ENCODE measurements at places on chromosomes 2 and 18. TPM values are rescaled to one million over a fixed set of nuclear protein-coding genes. Genes with fewer than 3 reads are reported as not detected.

The CHST10 gene
- total RNA-seq: not detected

The NAT8 gene
- total RNA-seq: not detected

The DNMT3A gene
- total RNA-seq: 21.6 TPM

The DNER gene
- total RNA-seq: 2.3 TPM

The WNT6 gene
- total RNA-seq: not detected

DNA sequence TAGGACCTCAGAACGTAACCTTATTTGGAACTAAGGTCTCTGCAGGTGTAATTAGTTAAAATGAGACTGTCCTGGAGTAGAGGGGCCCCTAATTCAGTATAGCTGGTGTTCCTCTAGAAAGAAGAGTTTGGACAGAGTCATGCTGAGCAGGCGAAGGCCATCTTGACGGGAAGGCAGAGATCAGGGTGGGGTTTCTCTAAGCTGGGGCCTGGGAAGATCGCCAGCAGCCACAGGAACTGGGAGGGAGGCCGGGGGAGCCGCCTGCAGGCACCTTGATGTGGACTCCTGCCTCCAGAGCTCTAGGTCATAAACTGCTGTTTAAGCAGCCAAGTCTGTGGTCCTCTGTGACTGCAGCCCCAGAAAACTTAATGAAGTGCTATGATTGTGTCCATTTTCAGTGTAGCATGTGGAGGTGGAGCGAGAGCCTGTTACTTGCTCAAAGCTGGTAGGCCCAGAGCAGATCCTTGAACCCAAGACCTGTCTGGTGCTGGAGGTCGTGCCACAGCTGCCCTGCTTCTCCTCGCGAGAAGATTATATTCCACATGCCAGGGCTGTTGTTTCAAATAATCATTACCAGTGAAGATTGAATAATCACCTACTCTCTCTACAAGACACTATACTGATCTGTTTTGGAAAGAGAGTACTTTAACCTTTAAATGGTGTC is 105.7 kb downstream of the TPO start:
- H3K4me1 ChIP-seq: no peaks in the 10 kb centered on the region
- no peaks in the 10 kb centered on the region for H3K27me3 ChIP-seq
- no peaks in the 10 kb centered on the region for H3K36me3 ChIP-seq
- no peak overlapping the region for H3K27ac ChIP-seq

DNA sequence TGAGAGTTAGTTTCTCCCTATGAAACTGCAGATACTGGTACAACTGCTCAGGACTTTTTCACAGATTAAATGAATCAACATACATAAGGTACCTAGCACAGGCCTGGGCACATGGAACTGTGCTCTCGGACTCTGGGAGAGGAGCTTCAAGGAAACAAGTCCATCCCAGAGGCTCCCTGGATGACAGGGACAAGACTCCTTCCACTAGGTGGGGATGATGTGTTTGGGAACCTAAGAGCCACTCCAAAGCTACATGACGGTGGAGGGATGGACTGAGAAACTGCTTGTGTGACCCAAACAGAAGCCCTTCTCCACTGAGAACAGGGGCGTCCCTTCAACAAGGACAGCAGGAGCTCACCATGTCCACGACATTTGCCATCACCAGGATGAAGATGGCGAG is 37.1 kb downstream of the CENPO start:
- no peak for DNase-seq
- H3K27me3 ChIP-seq: no peaks in the 10 kb centered on the region
- peaks cover 10% of the 10 kb centered on the region for H3K4me1 ChIP-seq
- H3K27ac ChIP-seq: no peak overlapping the region
- H3K36me3 ChIP-seq: peaks cover 21% of the 10 kb centered on the region

DNA sequence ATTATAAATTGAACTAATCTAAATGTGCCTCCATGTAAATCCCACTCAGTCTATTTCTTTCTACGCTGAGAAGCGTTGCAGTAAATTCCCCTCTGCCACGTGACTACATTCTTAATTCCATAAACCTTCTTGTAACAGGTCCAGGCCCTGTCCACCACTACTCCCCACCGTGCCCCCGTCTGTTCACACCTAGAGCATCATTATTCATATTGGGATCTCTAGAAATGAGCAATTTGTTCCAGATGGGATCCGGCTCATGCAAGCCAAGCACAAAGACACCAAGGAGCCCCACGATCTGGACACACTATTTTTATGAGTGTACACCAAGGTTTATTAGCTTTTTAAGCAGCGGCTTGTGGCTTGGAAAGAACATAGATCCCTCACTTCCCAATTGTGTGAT is 38.2 kb downstream of the BOLA3 start:
- H3K4me1 ChIP-seq: no peaks in the 10 kb centered on the region
- DNase-seq: no peak
- no peak overlapping the region for H3K27ac ChIP-seq
- H3K36me3 ChIP-seq: peaks cover 2% of the 10 kb centered on the region

GRCh38 chr2:102025016-102025501 is 33.3 kb downstream of the IL1R2 start:
- peak overlapping the region; percentile 78 for H3K27ac ChIP-seq
- H3K4me3 ChIP-seq: no peak overlapping the region
- peaks cover 42% of the 10 kb centered on the region for H3K4me1 ChIP-seq
- no peaks in the 10 kb centered on the region for H3K27me3 ChIP-seq
- DNase-seq: no peak

DNA sequence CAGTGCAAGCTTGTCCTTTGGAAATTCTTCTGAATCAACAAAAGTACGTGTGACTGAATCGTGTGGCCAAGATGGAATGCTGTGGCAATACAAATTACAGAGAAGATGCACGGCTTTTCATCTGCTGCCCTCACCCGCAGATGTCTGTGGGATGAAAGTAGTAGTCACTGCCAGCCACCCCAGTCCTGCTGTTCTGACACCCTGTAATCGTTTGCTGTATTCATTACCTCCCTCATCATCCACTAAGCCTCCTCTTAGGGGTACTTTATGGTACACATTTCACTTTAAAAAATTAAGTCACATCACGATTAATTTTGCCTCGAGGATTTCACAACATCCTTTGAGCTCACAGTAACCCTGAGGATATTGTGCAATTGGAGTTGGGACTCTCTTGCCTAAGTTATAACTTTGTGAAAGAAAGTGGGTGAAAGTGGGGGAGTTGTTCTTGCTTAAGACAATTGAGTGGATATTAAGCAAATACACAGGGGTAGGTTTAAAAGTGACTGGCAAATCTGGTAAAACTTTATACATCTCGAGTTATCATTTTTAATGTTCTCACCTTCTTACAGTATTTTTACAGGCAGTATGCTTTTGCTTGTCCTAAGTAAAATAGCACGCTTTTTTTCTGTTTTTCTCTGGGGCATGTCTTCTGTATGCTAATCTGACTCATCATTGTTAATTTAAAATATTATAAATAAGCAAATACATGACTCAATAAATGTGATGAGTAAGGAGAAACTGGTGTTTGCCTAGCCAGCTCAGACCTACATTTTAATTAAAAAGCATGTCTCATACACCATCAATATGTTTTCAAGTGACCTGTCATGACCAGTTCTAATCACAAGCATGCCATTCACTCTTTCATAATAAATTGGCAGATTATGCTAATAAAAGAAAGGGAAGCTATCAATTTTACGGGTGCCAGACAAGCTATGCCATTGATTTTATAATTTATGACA is 680.9 kb downstream of the IRS1 start:
- no peaks in the 10 kb centered on the region for H3K27me3 ChIP-seq
- H3K36me3 ChIP-seq: no peaks in the 10 kb centered on the region
- no peaks in the 10 kb centered on the region for H3K4me1 ChIP-seq
- DNase-seq: no peak
- H3K4me3 ChIP-seq: no peak overlapping the region
- peak overlapping the region; percentile 59 for H3K27ac ChIP-seq

DNA sequence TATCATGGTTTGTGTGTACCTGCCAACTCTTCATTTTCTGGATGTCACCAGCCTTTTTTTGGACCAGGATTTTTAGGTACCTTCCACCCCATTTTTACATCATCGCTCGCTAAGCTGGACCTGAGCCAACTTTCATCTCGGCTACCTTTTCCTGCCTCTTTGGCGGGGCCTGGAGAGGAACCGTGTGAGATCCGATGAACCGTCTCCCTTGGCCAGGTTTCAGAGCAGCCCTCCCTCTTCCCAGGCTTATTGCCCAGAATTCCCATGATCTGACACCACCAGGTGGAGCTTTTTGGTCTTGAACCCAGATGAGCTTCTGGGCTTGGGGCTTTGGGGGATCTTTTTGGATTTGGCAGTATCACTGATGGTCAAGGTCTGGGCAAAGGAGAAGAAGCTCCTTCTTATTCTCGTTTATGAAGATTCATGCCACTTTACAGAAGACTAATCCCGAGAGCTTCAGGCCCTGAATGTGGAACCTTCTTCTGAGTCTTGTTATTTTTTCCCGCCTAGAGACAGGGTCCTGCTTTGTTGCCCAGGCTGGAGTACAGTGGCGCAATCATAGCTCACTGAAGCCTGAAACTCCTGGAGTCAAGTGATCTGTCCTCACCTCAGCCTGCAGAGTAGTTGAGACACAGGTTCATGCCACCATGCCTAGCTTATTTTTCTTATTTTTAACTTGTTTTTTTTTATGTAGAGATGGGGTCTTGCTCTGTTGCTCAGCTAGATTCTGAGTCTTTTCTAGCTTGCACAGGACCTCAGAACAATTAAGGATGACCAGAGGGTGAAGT is 50.4 kb downstream of the GATA6 start:
- H3K36me3 ChIP-seq: no peaks in the 10 kb centered on the region
- H3K4me1 ChIP-seq: no peaks in the 10 kb centered on the region
- H3K27me3 ChIP-seq: no peaks in the 10 kb centered on the region
- H3K27ac ChIP-seq: no peak overlapping the region
- DNase-seq: no peak
- no peak overlapping the region for H3K4me3 ChIP-seq

GRCh38 chr2:187547353-187547979 is 6.8 kb downstream of the TFPI start:
- H3K27me3 ChIP-seq: no peaks in the 10 kb centered on the region
- H3K27ac ChIP-seq: peak overlapping the region; percentile 32
- peaks cover 7% of the 10 kb centered on the region for H3K4me1 ChIP-seq
- H3K4me3 ChIP-seq: no peak overlapping the region
- peak; percentile 75 for DNase-seq
- no peaks in the 10 kb centered on the region for H3K36me3 ChIP-seq

- H3K4me3 ChIP-seq: no peak overlapping the region
- H3K36me3 ChIP-seq: no peaks in the 10 kb centered on the region
- no peaks in the 10 kb centered on the region for H3K27me3 ChIP-seq
These were observed 24.6 kb downstream of the AQP12A start for GRCh38 chr2:240716130-240716798.

DNA sequence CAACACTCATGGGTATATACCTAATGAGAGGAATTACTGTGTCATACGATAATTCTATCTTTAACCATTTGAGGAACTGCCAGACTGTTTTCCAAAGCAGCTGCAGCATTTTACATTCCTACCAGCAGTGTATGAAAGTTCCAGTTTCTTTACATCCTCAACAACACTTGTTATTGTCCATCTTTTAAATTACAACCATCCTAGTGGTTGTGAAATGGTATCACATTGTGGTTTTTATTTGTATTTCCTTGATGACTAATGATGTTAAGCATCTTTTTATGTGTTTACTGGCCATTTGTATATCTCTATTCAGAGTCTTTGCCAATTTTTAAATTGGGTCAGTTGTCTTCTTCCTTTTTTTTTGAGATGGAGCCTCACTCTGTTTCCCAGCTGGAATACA is 4.0 kb upstream of the CKAP2L start:
- no peaks in the 10 kb centered on the region for H3K27me3 ChIP-seq
- H3K4me3 ChIP-seq: no peak overlapping the region
- no peaks in the 10 kb centered on the region for H3K36me3 ChIP-seq
- DNase-seq: no peak
- peaks cover 8% of the 10 kb centered on the region for H3K4me1 ChIP-seq

DNA sequence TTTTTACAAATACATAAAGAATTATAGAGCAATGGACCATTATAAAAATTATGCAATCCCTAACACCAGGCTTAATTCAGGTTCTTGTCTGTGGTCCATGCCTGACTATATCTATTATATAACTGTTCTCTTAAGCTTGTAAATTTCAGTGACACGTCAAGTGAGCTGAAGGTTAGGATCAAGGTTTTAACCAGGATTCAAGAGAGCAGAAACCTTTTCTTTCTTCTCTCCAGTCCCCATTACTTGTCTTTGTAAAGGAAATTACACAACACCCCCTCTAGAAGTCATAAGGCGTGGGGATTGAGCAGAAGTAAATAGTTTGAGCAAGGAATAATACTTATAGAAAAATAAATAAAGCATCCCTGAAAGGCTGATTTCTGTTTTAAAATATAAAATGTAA is 122.0 kb downstream of the ZNF521 start:
- no peaks in the 10 kb centered on the region for H3K4me1 ChIP-seq
- DNase-seq: no peak
- peaks cover 4% of the 10 kb centered on the region for H3K36me3 ChIP-seq
- peak overlapping the region; percentile 73 for H3K27ac ChIP-seq

DNA sequence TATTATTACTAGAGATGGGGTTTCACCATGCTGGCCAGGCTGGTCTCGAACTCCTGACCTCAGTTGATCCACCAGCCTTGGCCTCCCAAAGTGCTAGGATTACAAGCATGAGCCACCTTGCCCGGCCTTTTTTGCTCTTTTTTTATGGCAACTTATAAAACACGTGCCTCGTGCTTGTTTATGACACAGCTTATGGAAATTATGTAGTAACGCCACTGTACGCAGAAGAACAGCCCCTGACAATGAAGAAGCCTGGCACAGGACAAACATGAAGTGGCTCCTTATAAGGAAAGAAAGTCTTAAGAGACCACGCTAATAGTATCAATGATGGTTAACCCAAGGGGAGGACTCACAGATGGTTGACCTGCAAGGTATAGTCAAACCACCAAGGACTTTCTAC is 37.2 kb upstream of the RAPH1 start:
- H3K27ac ChIP-seq: no peak overlapping the region
- no peak for DNase-seq
- H3K27me3 ChIP-seq: no peaks in the 10 kb centered on the region

DNA sequence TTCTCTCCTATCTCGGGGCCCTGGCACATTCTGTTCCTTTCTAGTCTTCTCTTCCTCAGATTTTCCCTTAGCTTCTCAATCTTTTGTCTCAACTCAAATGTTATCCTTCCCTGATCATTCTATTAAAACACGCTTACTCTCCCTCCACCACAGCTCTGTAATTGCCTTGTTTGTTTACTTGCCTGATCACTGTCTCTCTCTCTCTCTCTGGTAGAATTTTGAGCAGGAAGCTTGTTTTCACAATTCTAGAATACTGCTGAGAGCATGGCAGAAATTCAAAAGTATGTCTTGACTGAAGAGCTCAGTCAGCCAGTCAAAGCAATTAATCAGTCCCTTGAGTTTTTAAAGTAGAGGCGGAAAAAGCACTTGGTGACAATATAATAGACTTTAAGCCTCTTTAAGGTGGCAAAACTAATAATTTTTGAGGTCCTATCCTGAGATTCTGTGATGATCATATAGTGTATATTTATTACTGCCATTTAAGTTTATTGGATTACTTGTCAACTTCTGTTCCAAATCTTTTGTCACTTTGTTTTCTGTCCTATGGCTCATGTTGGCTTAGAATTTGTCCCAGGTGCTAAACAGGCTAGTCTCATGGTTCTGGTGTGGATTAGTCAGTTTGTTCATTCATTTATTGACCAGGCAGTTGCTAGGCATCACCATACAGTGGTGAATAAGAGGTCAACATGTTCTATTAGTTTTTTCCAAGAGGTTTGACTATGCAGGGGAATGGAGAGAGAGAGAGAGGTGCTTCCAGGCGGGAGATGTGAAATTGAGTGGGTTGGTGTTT is 2.3 kb downstream of the PSMD1 start:
- H3K36me3 ChIP-seq: peaks cover 28% of the 10 kb centered on the region
- H3K4me3 ChIP-seq: no peak overlapping the region
- peaks cover 30% of the 10 kb centered on the region for H3K4me1 ChIP-seq
- H3K27ac ChIP-seq: peak overlapping the region; percentile 93
